ENCODE measurements at places on chromosomes 6 and 20.

GRCh38 chr6:154247119-154247861 lies 109.3 kb downstream of the IPCEF1 start:
- no peak for DNase-seq

- DNase-seq: no peak
Observed at GRCh38 chr20:62993856-62994494, 12.8 kb downstream of the BHLHE23 start.

- no peak for DNase-seq
Observed at GRCh38 chr20:64148581-64148980, 15.7 kb upstream of the MYT1 start.

- DNase-seq: no peak
Observed at GRCh38 chr6:67933278-67933677, 701.8 kb upstream of the ADGRB3 start.

DNA sequence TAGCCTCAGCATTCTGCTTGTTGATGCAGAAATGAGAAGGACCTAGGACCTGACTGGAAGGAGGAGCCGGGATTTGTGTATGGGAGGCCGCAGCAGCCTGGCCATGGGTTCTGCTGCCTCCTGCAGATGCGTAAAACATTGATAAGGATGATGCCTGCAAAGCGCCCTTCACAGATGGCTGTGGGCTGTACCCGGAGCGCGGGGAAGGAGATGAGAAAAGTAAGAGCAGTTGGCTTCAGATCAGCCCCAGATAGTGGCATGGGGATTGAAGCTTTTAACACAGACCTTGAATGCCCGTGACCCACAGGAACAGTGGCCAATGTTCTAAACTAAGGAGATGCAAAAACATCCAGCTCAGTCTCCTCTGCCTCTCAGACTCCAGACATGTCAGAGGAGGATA lies 136.4 kb upstream of the KCNG1 start:
- DNase-seq: no peak

DNA sequence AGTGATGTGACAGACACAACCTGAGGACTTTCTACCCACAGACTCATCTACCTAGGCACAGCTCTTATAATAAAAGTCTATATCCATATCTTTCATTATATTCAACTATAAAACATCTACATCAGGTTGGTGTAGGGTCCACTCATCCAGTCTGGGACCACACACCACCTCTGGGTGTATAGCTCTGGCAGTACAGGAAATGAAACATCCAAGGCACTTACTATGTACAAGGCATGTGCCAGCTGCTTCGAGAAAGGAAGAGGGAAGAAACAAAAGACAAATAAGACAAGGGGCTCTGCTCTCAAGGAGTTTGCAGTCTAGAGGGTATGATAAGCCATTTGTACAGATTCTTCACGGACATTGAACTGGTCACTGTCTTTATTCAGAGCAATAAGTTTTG lies 18.6 kb downstream of the KIF13A start:
- DNase-seq: no peak

DNA sequence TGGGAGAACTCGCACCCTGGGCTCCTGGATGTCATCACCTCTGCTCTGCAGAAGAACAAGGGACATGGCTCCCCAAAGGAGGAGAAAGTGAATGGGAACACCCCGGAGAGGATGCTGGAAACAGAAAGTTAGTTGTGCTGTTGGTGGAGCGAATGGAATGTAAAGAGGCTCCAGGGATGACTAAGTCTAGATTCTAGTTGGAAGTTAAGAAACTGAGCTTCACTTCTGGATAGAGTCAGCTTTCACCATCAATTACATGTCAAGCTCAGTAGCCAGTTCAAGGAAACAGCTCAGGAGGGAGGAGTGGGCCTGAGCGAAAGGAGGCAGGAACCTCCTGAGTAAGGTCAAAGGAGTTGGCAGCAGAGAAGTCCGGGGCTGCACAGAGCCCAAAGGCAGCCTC lies 132.1 kb upstream of the ARID1B start:
- DNase-seq: no peak

DNA sequence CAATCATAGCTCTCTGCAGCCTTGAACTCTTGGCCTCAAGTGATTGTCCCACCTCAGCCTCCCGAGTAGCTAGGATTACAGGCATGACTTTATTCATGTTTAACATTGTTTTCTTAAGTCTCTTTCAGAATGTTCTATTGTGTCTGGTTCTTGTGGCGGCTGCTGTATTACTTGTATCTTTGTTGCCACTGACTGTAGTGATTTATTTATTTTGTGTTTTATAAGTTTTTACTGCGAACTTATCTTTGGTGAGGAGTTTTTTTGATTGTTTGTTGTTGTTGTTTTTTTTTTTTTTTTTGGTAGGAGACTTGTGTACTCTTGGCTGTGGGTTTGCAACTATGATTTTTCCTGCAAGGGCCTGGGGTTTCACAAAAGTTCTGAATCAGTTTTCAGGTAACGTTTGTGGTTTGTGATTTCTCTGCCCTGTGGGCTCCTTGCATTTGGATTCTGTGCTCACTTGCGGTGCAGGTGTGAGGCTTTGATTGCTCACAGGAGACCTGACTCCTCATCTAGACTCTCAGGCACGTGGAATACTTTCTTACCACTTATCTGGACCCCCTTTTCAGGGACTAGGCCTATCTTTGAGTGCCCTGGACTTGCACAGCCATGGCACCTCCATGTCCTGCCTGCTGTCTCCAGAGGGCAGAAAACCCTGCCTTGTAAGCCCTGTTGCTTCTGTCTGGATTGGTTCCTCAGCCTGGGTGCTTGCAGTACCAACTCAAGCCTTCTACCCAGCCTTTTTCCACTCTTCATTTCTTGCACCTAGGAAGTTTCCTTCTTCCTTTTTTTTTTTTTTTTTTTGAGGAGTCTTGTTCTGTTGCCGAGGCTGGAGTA lies 25.2 kb downstream of the KIF25 start:
- DNase-seq: no peak

GRCh38 chr6:67248077-67248476 lies 1387.0 kb upstream of the ADGRB3 start:
- DNase-seq: no peak

GRCh38 chr6:152748843-152749242 lies 1.8 kb upstream of the VIP start:
- no peak for DNase-seq

DNA sequence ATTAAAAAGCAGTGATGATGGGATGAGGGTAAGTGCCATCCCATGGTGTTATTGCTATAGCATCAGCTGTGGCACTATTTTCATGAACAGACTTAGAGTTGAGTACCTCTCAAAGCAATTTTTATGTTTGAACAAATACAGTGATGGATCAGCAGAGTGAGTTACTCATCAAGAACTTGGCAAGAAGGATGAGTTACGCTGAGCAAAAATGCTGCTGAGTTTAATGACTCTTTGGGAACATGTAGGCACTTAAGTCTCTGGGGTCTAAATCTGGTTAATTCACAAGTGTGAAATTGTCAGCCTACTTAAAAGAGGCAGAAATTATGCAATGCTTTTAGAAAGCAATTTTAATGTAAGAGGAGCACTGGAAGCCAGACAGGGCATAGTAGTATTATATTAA lies 78.5 kb upstream of the AHI1 start:
- no peak for DNase-seq

GRCh38 chr6:145784683-145785082 lies 29.9 kb downstream of the FBXO30 start:
- DNase-seq: no peak

DNA sequence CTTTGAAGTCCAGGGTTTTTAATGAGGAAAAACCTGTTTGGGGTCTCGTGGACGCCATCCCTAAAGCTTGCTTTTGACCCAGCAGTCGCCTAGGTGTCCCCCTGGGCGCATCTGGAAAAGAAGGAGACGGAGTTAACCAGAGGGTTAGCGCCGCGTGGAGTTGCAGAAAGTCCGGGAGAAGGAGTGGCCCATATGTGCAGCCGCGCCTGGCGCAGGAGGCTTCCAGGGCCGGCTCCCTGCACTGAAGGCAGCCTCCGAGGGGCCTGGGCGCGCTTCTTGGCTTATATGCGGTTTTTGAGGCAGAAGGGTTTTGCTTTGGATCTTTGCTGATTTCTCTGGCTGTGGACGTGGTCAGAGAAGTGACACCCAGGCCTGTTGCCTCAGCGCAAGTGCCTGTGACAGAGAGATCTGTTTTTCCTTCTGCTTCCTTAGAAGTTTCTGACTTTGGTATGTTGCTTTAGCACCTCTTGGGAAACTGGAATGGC lies 987 bp downstream of the TMEM181 start:
- DNase-seq: no peak

GRCh38 chr20:59578436-59579403 lies 25.6 kb upstream of the PHACTR3 start:
- DNase-seq: no peak

DNA sequence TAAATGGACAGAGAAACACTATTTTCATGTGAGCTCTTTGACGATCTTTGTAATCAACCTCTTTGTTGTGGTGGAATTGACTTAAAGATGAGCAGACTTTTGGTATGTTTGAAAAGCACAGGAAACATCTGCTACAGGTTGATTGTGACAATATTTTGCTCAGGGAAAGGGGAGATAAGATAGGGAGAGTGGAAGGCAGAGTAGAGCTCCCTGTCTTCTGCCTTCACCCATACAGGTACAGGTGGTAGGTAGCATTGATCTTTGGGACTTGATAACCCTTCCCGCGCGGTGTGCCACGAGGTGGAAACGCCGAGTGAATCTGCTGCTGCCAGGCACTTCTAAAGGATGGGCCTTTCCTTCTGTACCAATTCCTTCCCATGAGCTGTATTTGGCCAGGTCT lies 183.6 kb downstream of the UTRN start:
- DNase-seq: no peak

DNA sequence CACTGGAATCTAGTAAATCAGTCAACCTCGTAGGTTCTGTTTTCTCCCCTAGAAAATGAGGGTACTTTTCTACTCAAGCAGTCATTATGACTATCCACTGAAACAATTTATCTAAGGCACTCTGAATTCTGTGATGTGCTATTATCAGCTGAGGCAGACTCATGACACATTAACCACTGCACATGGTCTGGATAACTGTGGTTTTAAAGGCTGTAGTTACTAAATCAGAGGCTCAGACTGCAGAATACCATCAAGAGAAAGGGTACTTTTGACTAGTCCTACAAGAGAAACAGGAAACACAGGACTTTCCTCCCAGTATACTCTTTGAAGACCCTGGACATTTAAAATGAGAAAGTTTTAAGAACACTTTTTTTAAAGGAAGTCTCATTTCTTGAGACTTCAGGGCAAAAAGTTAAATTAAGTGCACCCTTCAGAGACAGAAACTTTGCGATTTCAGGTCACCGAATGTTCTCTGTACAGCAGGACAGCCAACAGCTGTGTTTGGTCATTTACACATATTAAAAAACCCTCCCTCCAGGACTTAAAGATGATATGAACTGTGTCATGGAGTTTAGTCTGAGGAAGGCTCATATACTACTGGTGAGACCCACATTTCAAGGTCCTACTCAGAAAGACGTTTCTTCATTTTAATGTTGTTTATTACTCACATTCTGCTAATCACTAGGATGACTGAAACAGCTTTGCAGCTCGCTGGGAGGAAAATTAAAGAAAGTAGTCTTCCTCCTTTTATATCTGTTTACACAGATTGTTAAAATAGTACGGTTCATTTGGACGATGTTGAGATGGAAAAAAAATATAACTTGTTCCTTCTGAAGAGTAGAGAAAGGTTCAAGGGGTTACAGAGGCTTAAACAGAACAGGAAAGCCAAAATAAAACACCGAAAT lies 19.9 kb downstream of the ATXN1 start:
- DNase-seq: no peak

DNA sequence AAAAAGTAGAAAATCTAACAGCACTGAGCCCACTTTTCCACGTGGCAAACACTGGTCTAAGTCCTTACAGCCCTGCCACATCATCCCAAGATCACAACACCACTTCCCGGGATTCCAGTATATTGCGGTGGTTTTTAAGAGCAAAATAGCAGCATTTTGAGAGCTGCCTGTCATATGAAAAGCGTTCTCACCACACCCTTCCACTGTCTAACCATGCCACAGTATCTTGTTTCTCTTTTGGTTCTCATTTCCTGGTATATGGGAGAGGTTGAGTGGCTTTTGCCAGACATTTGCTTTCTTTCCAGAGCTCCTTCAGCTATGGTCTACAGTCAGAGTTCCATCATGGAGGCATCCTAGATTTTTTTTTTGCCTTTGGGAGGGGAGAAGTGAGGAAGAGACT lies 243.0 kb downstream of the TSHZ2 start:
- DNase-seq: no peak

- DNase-seq: no peak
Observed at GRCh38 chr6:131770776-131771175, 37.0 kb upstream of the ENPP1 start.

GRCh38 chr6:3961581-3962215 lies 112.5 kb downstream of the FAM50B start:
- DNase-seq: no peak

GRCh38 chr6:124747349-124747748 lies 214.9 kb upstream of the RNF217 start:
- no peak for DNase-seq
